ENCODE measurements at places on chromosomes 7 and 10.

DNA sequence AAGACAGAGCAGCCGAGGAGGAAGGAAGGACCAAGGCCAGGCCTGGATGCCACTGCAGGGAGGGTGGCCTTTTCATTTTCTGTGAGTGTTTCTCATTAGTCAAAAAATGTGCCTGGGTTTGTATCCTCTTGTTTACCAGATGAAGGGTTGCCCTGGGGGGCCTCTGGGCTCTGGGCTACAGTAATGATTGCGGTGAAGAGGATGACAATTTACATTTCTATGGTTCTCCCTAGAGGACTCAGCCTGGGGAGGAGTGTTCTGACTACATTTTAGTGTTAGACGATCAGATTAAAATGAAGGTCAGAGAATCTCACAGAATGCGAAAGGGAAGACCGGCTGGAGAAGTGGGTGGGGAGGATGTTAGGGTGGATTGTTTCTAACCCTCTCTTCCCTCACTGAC, 108.0 kb upstream of the KMT2C start:
- DNase-seq = no peak

DNA sequence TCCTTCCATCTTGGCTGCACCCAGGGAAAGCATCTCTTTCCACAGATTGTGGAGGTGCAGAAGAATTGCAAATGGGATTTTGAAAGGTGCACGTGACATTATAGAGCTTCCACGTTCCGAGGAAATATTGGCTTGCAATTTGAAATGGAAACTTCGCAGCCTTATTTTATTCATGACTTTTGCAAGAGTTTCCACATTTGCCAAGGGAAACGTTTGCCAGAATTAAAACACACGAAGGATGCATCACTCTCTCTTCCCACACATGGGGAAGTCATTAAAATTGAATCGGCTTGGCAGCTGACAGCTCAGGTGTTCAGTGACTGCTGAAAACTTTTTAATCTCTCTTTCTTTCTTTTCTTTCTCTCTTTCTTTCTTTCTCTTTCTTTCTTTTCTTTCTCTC, 475.4 kb upstream of the IGFBP3 start:
- no peak for DNase-seq

DNA sequence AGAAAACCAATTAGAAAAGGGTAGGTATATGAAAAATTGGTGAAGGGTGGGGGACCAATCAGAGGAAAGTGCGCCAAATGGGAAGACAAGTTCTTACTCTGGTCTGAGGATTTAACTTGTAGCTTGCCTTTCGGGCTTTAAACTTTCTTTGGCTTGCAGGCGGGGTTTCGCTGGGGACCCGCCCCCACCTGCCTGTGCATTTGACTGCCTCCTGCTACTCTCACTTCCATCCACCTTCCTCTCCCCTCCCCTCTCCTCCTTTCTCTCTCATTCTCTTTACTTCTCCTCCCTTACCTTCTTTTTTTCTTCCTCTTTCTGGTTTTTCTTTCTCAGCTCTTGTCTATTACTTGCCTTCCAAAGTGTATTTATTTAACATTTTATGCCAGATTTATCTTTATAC, 278.8 kb downstream of the DNAJB9 start:
- DNase-seq = no peak

DNA sequence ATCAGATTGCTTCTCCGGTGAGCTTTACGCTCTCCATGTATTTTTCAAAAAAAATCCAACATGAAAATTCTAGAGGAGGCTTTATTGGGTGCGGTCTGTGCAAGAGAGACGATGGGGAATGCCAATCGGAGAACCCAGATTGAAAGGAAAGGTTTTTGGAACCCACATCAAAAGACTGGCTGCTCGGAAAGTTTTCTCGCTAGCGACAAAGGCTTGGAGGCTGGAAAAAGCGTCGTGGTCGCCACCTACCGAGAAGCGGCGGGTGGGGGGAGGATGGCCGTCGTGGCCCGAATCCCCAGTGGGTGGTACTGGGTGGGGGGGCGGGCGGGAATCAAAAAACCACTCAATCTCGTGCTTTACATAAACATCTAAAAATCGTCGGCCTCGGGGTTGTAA, 1.1 kb upstream of the GTF2I start:
- peak; percentile 34 for DNase-seq

DNA sequence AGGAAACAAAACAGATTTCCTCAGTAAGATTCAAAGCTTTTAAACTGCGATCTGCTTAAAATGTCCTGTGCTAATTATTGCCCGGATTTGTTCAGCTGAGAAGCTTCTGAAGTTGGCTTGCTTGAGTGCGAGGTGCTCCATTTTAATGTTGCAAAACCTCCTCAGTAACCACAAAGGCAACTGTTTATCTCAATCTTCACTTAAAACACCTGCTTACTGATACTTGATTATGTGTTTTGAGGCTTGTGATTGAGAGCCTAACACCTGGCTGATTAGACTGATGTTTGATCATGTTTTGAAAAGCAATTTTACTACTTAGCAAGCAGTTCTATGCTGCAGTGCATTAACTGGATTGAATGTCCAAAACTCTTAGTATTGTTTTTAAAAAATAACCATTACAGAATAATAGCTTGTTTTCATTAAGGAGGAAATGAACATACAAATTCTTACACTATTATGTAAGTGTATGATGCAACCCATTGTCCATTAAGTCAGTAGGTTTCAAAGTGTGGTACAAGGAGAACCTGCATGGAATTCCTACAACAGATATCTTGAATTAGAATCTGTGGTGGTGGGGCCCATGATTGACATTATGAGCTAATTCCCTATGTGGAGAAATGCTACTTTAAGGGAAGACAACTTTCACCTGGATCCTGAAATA, 96.9 kb upstream of the FAM180A start:
- DNase-seq = no peak

GRCh38 chr10:78830976-78831375, 237.8 kb upstream of the ZMIZ1 start:
- DNase-seq = no peak

- DNase-seq = no peak
These were observed 85.2 kb upstream of the DNAAF5 start for GRCh38 chr7:641269-641671.

- no peak for DNase-seq
These were observed 23.2 kb downstream of the SKAP2 start for GRCh38 chr7:26841003-26841739.

DNA sequence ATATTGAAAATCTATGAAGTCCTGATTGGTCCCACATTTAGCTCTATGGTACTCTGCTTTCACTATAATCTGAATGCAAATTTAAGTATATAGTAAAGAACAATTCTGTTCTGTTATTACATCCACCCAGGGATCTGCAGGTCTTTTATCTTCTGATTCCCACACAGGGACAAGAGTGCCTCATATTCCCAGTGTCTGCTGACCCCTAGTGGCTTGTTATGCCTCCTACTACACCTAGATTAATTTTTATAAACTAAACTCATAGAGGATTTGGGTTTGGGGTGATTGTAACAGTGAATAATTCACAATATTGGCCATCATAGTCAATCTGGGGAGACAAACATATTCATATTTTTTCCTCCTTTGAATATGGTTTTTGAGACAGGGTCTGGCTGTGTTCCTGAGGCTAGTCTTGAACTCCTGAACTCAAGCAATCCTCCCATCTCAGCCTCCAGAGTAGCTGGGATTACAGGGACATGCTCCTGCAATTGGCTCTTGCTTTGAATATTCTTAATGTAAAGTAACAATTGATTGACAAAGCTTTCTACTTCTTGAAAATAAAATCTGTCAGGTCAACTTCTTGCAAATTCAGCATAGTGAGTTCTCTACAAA, 282.1 kb downstream of the KCND2 start:
- DNase-seq = no peak

DNA sequence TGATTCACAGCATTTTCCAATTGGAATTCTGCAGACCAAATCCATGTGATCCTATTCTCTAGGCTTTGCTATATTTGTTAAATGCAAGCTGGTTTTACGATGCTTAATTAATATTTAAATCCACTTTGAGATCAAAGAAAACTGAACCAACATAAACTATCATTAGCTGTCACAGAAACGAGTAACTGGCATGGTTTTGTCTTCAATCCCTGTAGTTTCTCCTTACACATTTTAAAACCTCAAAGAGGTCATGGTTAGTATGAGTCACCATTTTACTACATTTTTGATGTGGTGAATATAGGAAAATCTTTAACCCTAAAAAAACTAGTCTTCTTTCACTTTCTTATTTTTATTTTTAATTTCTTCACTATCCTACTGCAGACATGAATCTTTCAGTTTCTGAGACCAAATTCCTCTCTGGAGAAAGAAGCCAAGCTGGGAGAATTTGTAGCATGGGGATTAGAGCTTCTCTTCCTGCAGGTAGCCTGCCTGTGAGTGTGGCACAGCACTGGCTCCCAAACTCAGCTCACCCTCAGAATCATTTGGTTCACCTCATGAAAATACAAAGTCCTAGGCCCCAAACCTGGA, 8.7 kb upstream of the LIPM start:
- DNase-seq = no peak

DNA sequence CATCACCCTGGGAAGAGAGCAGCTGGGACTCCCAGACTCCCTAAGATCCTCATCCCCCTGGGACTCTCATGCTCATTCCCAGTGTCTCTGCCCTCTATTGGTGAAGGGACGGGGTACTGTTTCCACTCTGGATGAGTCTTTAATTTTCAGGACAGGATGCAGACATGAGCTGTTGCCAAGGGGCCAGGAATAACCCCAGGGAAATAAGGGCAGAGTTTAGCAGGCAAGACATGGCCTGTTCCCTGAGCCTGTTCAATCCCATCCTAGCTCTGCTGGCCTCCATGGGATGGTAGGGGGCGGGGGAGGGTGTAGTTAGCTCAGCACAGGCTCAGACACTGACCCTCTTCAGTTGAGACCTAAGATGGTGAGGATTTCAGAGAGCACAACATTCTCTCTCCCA, 14.0 kb downstream of the C10orf105 start:
- no peak for DNase-seq

- DNase-seq = no peak
These were observed 785.2 kb downstream of the TYW1 start for GRCh38 chr7:67781841-67782240.

GRCh38 chr7:90642978-90643377, 46.9 kb downstream of the CDK14 start:
- DNase-seq = no peak

- no peak for DNase-seq
These were observed 26.0 kb downstream of the GNA12 start for GRCh38 chr7:2818121-2818520.

DNA sequence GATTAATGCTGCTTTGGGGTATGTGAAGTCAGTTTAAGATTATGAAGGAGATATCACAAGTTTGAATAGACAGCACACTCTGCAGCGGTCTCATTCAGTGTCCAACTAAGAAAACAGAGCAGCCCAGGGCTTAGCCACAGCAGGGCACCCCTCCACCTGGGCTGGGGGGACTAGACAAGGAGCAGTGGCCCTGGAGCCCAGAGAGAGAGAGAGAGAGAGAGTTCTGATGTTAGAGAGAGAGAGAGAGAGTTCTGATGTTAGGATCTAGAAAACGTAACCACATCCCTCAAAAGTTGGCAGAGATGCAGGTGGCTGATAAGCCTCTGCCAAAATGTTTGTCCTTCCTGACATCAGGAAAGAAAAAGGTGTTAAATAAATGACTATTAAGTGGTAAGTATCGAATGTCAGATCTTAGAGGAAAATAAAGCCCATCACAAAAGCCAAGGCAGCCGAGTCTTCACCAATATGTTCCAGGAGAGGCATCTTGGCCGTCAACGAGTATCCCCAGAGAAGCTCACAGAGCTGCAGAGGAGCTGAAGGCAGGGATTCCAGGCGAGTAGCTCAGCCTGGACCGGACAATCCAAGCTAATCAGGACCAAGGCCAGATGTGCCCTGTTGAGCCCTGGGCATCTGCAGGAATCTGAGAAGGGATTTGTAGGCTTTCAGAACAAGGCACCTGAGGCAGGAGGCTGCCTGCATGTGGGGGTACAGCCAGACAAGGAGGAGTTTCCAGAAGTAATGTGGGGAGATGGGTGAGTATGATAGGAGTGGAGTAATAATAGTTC, 150.1 kb upstream of the TCF7L2 start:
- no peak for DNase-seq

DNA sequence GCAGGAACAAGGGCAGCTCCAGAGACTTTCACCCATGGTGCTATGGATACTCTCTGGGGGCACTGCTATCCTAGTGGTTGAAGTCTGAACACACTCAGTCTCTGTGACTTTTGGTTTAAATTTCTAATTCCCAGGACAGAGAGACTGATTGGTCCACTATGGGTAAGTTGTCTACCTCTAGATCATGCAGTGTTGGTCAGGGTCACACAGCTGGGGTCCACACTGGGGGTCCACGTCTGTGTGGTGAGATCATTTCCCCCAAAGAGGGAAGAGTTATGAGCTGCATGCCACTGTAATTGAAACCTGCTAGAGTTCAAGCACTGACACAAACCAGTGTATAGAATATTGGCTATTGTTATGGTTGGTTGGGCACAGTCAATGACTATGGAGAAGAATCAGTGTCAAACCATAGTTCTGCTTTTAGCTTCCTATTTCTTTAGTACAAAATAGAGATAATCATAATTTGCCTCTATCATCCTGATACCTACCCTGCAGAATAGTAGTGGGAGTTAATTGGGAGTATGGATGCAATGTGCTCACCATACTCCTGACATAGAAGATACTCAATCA, 101.6 kb downstream of the PRTFDC1 start:
- DNase-seq = no peak

- DNase-seq = no peak
These were observed 1481.3 kb downstream of the GATA3 start for GRCh38 chr10:9535744-9536143.

GRCh38 chr10:48691812-48692528, 7.3 kb downstream of the WDFY4 start:
- no peak for DNase-seq

DNA sequence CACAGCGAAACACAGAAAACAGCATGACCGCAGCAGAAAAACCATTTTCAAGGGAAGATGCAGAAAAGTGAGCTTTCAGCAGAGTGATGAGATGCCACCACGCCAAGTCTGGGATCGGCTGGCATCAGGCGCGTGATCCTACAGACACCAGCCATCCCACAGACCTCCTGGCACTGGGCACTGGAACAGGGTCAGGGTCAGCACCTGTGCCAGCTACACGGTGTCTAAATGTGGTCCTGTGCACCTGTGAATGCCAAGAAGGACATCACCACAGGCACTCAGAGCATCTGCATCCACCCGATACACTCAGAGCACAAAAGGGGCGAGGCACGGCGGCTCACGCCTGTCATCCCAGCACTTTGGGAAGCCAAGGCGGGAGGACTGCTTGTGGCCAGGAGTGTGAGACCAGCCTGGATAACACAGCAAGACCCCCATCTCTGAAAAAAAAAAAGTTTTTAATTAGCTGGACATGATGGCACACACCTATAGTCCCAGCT, 31.5 kb downstream of the STK32C start:
- no peak for DNase-seq

DNA sequence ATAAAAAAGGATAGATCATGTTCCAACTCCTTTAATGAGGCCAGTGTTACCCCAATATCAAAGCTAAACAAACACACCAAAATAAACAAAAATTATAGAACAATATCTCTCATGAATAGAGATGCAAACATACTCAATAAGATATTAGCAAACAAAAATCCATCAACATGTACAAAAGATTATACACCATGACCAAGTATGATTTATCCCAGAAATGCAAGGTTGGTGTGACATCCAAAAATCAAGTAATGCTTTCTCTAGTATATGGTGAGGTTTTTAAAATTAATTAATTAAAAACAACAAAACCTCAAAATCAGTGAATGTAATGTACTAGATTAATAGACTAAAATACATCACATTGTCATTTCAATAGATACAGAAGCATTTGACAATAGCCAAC, 11.0 kb upstream of the MSMB start:
- no peak for DNase-seq

GRCh38 chr7:34928560-34928959, 108.7 kb downstream of the DPY19L1 start:
- DNase-seq = no peak

GRCh38 chr7:112782498-112782897, 7.7 kb downstream of the TMEM168 start:
- no peak for DNase-seq

All from effector CD8-positive, alpha-beta T cell (primary cell).